Activated gamma-delta T cell treated with Interleukin-2 at 50 U/mL for 16 hours (primary cell): ENCODE measurements at places on chromosomes 1 and 21.

- no peak for DNase-seq
Observed at GRCh38 chr1:100087396-100087795, 45.3 kb downstream of the SASS6 start.

DNA sequence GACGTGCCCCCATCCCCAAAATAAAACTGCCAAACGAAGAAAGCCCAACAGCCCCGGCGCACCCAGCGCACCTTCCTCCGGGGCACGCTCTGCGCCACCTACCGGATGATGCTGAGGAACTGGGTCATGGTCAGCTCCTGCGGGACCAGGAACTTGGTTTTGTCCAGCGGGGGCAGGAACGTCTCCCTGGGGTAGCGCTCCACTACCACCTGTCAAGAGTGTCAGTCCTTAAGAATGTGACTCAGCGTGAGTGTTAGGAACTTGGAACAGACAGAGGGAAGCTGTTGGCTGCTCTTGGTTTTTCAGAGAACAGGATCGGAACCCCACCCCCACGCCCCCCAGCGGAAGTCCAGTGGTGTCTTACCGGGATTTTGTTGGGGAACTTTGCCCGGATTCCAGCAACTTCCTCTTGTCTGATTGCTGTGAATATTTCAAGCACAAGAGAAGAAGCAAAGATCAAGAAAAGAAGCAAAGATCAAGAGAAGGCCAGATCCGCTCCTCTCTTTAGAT lies 431 bp downstream of the MAP1LC3C start:
- peak; percentile 29 for DNase-seq

- DNase-seq, result no peak
Observed at GRCh38 chr1:10286244-10286643, 75.9 kb downstream of the KIF1B start.

GRCh38 chr1:146035048-146035423 lies 13.5 kb upstream of the HJV start:
- DNase-seq, result no peak

DNA sequence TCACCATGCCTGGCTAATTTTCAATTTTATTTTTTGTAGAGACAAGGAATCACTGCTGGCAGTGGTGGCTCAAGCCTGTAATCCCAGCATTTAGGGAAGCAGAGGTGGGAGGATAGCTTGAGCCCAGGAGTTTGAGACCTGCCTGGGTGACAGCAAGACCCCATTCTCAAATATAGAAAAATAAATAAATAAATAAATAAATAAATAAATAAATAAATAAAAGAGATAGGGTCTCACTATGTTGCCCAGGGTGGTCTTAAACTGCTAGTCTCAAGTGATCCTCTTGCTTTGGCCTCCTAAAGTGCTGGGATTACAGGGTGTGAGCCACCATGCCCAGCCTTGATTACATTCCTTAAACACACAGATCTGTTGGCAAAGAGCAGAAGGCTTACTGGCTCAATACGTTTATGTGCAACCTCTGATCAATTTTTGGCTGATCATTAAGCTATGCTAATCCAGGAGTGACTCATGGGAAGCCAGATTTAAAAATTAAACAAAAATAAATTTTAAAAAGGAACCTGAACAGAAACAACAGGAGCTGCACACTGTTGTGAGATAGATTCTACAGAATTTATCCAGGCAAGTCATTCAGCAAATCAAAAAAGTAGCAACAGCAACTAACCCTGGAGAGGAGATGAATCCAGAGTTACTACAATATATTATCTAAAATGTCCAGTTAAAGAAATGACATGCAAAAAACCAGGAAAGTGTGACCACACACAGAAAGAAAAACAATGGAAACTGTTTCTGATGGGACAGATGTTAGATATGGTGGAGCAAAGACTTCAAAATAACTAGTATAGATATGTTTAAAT lies 79.4 kb downstream of the RPE65 start:
- DNase-seq, result no peak

DNA sequence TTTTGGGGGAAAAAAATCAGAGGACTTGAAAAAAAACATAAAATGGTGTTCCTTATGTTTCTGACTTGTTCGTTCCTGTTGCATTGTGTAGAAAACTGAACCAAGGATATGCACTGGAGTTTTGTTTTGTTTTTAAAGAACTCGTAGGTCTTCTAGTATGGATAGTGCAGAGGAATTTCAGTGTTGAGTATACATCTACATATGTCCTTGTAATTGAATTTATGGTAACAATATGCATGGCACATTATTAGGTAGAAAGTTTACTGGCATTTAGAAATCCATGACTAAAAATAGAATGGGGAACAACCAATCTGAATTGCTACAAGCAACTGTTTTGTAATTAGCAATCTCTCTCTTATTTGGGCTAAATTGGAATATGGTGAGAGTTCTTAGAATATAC lies 188.3 kb upstream of the ZRANB2 start:
- DNase-seq, result no peak

- no peak for DNase-seq
Observed at GRCh38 chr1:70509996-70510876, 99.2 kb downstream of the CTH start.

DNA sequence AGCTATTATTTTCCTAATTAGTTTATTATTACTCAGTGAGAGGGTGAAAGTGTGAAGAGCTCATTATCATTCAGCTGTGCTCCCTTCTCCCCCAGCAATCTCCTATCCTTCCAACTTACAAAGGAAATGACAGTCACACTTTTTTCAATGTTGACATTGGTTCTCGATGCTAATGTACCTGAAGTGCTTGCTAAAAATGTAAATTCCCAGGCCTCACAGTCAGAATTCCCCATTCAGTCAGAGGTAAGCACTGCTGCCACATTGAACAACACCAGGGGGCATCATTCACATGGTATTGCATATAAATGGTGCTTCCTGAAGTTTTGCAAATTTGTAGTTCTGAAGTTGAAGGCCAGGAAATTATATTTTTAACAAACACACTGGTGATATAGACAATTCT lies 132.7 kb upstream of the FOXD3 start:
- DNase-seq, result no peak

GRCh38 chr1:96487971-96488370 lies 233.6 kb upstream of the PTBP2 start:
- DNase-seq, result no peak

- DNase-seq, result no peak
Observed at GRCh38 chr21:31720330-31720729, 11.6 kb downstream of the SCAF4 start.

DNA sequence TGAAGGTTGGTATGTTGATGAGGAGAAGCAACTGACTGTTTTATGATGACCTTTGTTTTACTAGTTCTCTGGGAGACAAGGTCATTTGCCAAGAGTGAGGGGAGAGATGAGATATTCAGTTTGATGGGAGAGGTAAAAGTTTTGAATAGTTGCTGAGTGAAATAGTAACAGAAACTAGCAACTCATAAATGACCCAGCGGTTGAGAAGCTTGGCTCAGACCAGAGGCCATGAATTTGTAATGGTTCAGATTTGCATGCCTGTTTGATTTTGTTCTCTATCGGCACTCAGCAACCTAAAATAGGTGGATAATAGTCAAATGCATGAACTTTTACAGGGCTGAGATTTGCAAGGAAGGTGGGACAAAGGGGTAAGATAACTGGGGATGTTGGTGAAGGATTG lies 6.6 kb downstream of the CCDC30 start:
- DNase-seq, result no peak

DNA sequence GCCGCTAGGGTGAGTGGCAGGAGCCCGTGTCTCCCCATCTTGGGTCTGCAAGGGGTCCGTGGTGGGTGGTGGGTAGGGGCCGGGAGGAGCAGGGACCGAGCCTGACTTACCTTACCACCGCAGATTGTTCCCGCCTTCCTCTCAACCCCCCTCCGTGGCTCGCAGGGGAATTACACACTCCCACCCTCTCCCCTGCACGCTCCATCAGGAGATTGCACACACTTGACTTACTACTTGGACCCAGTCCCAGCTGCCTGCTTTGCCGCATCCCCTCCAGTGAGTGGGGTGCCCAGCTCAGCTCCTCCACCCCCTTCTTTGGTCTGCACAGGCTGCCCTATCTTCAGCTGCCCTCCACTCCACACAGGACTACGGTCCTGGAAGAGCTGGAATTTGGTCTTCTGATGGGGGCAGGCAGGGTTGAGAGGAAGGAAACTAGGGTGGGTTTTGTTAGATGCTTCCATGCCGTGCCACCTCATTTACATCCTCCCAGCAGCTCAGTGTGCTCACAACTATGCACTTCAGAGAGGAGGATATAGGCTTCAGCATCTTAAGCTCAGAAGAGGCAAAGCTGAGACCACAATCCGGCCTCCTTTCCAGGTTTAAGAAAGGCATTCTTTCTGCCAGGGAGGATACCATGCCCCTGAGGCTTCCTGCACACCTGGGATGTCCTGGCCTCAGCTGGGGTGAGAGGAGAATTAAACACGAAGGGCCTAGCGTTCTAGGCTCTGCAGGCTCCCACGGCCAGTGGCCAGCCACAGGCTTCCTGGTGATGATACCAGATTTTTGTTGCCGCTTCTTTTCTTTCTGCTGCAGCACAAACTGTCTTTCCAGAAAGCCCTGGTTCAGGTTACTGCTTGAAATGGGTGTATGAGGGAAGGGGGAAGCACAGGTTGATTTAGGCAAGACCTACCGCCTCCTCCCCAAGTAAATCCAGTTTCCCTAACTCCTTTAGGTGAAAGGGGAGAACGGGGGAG lies 2.3 kb downstream of the KCNC4 start:
- DNase-seq, result no peak

DNA sequence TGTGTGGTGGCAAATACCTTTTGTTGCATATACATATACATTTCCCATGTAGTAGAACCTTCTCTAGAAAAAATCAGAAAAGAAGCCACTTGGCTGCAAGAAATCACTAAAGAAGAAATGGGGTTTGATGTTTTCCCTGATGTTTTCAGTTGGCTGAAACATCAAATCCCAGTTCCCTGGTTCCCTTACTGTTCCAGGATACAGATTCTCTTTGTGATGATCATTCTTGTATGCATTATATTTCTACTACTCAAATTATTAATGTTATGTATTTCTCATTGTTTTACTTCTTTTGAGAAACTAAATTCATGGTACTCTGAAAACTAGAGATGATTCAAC lies 7.6 kb downstream of the RNU1-2 start:
- DNase-seq, result no peak

- no peak for DNase-seq
Observed at GRCh38 chr1:87410776-87411480, 82.2 kb downstream of the LMO4 start.

- DNase-seq, result no peak
Observed at GRCh38 chr1:63863145-63863544, 89.3 kb downstream of the ROR1 start.

DNA sequence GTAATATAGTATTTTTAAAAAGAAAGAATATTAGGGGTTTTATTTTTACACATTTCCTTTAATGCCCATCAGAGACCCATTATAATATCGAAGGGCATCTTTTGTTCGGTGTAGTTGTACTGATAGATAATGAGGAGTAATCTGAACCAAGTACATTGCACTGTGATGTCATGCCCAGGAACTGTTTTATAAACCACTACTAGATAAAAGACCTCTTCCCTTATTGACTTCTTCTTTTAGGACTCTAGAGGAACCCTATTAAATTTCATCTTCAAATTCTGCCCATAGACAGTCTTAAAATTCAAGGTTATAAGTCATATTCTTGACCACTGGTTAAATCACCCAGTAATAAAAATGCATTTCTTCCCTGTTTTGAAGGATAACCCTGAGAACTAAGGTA lies 206.5 kb downstream of the NRIP1 start:
- DNase-seq, result no peak
